CD4-positive, alpha-beta T cell treated with Interleukin-17A for 1 hour (primary cell): ENCODE measurements at places on chromosomes 6 and 20.

GRCh38 chr20:35020108-35020928 lies 64.7 kb downstream of the MYH7B start:
- no peak for DNase-seq

DNA sequence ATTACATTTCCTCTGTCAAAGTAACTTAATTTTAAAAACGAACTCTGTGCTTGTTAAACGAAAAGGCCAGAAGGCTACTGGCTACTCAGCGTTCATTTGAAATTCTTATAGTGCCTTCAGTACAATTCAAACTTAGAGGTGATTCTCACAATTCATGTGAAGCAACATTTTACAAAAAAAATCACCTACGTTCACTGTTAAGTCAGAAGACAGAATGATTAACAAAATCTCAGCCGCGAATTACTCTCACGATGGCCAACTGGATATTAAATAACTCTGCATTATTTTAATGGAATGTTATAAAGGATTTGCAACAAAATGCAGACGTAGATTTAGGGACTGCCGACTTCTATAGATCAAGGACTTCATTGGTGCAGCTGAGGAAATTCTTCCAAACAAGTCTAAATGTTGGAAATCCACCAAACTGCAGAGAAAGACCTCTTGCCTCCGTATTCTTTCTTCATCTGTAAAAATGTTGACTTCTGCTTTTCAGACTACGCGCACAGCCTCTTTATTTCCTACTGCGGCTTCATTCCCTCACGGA lies 1.6 kb upstream of the QKI start:
- no peak for DNase-seq

- DNase-seq = no peak
These were observed 23.1 kb upstream of the VIP start for GRCh38 chr6:152727507-152727906.

- DNase-seq = no peak
These were observed 11.7 kb downstream of the BPIFB4 start for GRCh38 chr20:33091147-33091546.

- DNase-seq = no peak
These were observed 28.6 kb upstream of the PBOV1 start for GRCh38 chr6:138246650-138247440.

- no peak for DNase-seq
These were observed 82.5 kb upstream of the ID4 start for GRCh38 chr6:19754686-19755085.

DNA sequence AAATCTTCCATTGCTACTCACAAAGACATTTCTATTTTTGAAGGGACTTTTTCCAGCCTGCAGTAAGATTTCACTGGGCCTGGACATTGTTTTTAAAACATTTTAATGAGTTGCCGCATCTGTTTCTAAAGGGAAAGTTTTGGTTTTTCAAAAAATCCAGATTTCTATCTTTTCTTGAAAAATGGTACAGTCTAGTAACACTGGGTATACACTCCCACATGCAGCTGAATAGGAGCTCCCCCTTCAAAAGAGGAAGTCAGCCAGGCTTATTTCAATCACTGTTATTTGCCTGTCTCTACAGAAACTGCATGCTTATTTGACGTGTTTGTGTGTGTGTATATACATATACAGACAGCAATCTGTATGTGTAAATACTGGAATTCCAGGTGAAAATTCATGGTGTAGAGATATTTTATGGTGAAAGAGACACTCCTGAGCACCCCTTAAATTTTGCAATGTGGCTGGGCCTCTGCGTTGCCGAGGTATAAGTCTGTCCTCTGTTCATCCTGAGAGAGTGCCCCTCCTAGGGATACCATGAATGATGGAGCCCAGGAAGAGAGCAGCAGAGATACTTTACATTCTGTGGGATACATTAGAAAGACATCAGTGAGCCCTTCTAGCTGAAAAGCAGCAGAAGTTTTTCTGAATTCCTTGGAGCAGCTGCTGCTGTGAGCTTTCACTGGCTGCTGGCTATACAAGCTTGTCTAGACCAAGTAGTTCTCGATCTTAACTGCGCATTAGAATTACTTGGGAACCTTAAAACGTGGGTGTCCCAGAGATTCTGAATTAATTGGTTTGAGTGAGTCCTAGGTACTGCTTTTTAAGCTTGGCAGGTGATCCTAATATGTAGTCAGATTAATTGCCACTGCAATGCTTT lies 12.0 kb upstream of the ABRACL start:
- DNase-seq = no peak

- DNase-seq = no peak
These were observed 215.9 kb upstream of the AGPAT4 start for GRCh38 chr6:161489626-161490306.

- DNase-seq = no peak
These were observed 13.7 kb upstream of the TRIB3 start for GRCh38 chr20:366719-367485.
